Muscle of leg (tissue), 16 donors: ENCODE measurements at places on chromosomes 2 and 18. TPM values are rescaled to one million over a fixed set of nuclear protein-coding genes. Genes with fewer than 3 reads are reported as not detected.

- H3K36me3 ChIP-seq: no peaks in the 10 kb centered on the region
- no peak overlapping the region for H3K27ac ChIP-seq
- DNase-seq: no peak
- H3K4me1 ChIP-seq: peaks cover 8% of the 10 kb centered on the region
- H3K27me3 ChIP-seq: no peaks in the 10 kb centered on the region
Measured at GRCh38 chr2:12923907-12924610, 207.3 kb downstream of the TRIB2 start.

DNA sequence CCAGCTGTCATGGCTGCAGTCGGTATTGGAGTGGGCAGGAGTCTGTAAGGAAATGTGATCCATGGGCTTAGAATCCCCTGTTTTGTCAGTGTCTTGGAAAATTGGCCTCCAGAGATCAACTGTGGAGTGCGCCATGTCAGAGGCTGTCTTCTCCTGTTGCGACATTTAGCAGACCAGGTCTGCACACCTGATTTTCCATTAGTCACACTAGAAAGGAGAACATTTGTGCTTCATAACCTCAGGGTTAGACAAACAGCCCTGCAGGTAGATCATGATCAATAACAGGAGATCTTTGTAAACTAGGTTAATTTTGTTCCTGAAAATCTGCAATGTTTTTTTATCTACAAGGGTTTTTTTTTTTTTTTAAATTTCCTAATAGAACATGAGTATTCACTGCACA lies 28.0 kb downstream of the LDLRAD4 start:
- no peaks in the 10 kb centered on the region for H3K36me3 ChIP-seq
- no peak overlapping the region for H3K4me3 ChIP-seq
- H3K27ac ChIP-seq: no peak overlapping the region
- H3K4me1 ChIP-seq: no peaks in the 10 kb centered on the region

- H3K27ac ChIP-seq: no peak overlapping the region
- H3K36me3 ChIP-seq: no peaks in the 10 kb centered on the region
- no peaks in the 10 kb centered on the region for H3K27me3 ChIP-seq
- no peak overlapping the region for H3K4me3 ChIP-seq
- H3K4me1 ChIP-seq: no peaks in the 10 kb centered on the region
Measured at GRCh38 chr18:41870191-41870590, 84.8 kb upstream of the PIK3C3 start.

DNA sequence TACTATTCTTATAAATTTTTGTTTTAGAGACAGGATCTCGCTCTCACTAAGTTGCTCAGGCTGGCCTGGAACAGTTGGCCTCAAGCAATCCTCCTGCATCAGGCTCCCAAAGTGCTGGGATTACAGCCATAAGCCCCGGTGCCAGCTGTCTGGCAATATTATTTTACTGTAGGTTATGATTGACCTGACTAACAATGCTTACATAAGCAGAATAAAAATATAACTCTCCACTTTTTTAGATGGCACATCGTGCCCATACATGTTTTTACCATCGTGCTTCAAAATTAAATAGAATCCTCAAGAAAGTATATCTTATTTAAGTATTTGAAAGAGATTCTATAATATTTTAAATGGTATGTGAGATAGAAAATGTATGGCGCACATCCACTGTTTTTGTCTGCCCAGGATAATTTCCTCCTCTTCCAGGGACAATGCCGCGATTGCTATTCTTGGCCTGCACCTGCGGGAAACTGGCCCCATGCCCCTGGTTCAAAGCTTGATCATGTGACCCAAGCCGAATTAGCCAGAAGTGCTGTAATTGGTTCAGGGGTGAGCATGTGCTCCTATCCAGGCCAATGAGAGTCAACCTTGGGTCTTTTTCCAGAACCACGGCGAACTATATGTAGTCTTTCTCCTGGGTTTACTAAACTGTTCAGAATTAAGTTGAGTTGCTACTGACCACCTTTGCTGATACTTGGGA lies 38.3 kb upstream of the GREB1L start:
- H3K36me3 ChIP-seq: no peaks in the 10 kb centered on the region
- no peak overlapping the region for H3K4me3 ChIP-seq
- no peaks in the 10 kb centered on the region for H3K4me1 ChIP-seq
- no peak overlapping the region for H3K27ac ChIP-seq
- H3K27me3 ChIP-seq: no peaks in the 10 kb centered on the region

The DSG1 gene
- total RNA-seq: not detected

DNA sequence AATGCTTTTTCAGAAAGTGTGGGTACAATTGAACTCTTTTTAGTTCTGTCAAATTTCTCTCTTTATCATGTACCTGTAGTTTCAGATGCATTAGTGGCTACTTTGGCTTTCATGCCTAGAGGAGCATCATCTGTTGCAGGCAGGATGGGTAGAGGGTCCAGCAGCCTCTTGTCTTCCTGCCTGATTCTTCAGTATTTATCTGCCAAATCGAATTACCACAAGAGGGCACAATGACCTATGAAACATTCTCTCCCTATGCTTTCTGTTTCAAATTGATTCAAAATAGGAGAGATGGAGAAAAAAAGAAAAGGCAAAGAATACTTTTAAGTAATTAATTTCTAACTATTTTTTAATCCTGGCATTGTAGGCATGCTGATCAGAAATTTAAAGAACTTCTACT lies 477.2 kb downstream of the TRIB2 start:
- peak; percentile 30 for DNase-seq
- no peaks in the 10 kb centered on the region for H3K27me3 ChIP-seq
- H3K36me3 ChIP-seq: no peaks in the 10 kb centered on the region
- no peak overlapping the region for H3K27ac ChIP-seq
- no peaks in the 10 kb centered on the region for H3K4me1 ChIP-seq

The SYT4 gene
- 0.13 TPM for total RNA-seq

- no peak overlapping the region for H3K27ac ChIP-seq
- peaks cover 6% of the 10 kb centered on the region for H3K4me1 ChIP-seq
- no peaks in the 10 kb centered on the region for H3K36me3 ChIP-seq
- DNase-seq: no peak
- peak overlapping the region; percentile 80 for H3K4me3 ChIP-seq
Measured at GRCh38 chr2:166376873-166377272, 1.1 kb upstream of the SCN9A start.

GRCh38 chr2:136214307-136215200 lies 96.6 kb upstream of the CXCR4 start:
- H3K27me3 ChIP-seq: no peaks in the 10 kb centered on the region
- no peaks in the 10 kb centered on the region for H3K4me1 ChIP-seq
- DNase-seq: no peak
- H3K27ac ChIP-seq: no peak overlapping the region
- no peaks in the 10 kb centered on the region for H3K36me3 ChIP-seq

GRCh38 chr2:151265991-151266390 lies 4.3 kb upstream of the RBM43 start:
- peaks cover 2% of the 10 kb centered on the region for H3K36me3 ChIP-seq
- H3K27ac ChIP-seq: no peak overlapping the region
- H3K4me3 ChIP-seq: no peak overlapping the region
- no peaks in the 10 kb centered on the region for H3K4me1 ChIP-seq

- no peak overlapping the region for H3K4me3 ChIP-seq
- no peak for DNase-seq
- no peaks in the 10 kb centered on the region for H3K36me3 ChIP-seq
- no peaks in the 10 kb centered on the region for H3K27me3 ChIP-seq
Measured at GRCh38 chr2:115574667-115575066, 1132.2 kb downstream of the DPP10 start.
